Karpas-422 (cell line): ENCODE measurements at places on chromosomes 3 and 15. TPM values are rescaled to one million over a fixed set of nuclear protein-coding genes. Genes with fewer than 3 reads are reported as not detected.

Gene EFHB
- 7.3 TPM in 1 of 2 replicates, not detected in the other for total RNA-seq

Gene CLDN11
- not detected in 2 replicates for total RNA-seq

Gene WDR93
- not detected in 2 replicates for total RNA-seq

Gene CYP19A1
- 2.2 and 2.4 TPM in 2 replicates for total RNA-seq

GRCh38 chr3:196241704-196242103, 25.4 kb downstream of the SLC51A start:
- peaks cover 20% of the 10 kb centered on the region for H3K36me3 ChIP-seq
- H3K27ac ChIP-seq = no peak overlapping the region
- no peak for DNase-seq
- no peaks in the 10 kb centered on the region for H3K4me1 ChIP-seq
- no peaks in the 10 kb centered on the region for H3K27me3 ChIP-seq
- no peak overlapping the region for H3K4me3 ChIP-seq

DNA sequence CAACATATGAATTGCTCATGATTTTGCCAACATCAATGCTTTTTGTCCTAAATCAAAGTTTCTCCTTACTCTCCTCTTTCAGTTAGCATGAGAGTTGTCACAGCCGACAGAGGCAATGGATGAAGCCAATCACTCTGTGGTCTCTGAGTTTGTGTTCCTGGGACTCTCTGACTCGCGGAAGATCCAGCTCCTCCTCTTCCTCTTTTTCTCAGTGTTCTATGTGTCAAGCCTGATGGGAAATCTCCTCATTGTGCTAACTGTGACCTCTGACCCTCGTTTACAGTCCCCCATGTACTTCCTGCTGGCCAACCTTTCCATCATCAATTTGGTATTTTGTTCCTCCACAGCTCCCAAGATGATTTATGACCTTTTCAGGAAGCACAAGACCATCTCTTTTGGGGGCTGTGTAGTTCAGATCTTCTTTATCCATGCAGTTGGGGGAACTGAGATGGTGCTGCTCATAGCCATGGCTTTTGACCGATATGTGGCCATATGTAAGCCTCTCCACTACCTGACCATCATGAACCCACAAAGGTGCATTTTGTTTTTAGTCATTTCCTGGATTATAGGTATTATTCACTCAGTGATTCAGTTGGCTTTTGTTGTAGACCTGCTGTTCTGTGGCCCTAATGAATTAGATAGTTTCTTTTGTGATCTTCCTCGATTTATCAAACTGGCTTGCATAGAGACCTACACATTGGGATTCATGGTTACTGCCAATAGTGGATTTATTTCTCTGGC, 2.5 kb downstream of the OR4F6 start:
- no peaks in the 10 kb centered on the region; the same call in 1 of the 2 replicates for H3K27me3 ChIP-seq
- peaks cover 10% of the 10 kb centered on the region for H3K4me1 ChIP-seq

DNA sequence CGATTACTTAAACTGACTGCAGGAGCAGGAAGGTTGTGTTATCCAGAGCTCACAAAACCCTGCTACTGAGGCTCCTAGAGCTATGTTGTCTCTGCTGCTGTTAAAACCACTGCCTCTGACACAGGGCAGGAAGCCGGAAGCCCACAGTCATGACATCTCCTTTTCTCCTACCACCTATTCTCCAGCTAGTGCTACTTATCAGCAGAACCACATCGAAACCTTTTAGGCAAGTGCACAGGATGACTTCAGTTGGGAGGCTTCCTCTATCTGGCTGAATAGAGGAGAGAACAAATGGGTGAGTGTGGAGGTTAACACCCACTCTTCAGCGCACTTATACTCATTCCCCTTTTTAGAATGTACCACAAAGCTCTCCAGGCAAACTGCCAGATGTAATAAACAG, 638.0 kb downstream of the OTOL1 start:
- DNase-seq = no peak
- no peak overlapping the region for H3K4me3 ChIP-seq
- H3K27ac ChIP-seq = no peak overlapping the region
- H3K4me1 ChIP-seq = no peaks in the 10 kb centered on the region
